Fibroblast of the aortic adventitia (primary cell): ENCODE measurements at places on chromosomes 11 and 22.
A peak's percentile ranks its signal among the peaks of the same experiment; 100 is the strongest.

DNA sequence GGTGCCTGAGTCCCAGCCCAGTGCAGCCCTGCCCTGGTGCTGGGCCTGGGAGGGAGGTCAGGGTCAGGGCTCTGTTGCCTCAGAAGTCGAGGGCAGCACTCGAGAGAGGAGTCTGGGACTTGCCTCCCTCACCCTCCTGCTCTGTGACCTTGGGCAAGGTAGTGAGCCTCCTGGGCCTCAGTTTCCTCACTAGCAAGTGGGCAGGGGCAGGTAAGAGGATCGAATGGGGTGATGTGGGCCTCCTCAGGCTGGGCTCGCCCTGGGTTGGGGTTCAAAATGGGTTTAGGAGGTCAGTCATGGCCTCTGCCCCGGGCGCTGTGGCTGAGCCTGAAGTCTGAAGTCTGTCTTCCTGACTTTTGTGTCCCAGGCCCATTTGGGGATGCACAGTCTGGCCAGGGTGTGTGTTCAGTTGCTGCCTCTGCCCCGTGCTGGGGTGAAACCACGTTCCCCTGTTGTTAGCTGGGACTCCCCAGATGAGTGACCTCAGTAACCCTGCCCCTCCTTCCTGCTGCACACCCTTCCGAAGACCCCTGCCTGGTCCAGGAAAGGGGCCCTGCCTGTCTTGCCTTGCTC is 40.9 kb upstream of the CELSR1 start:
- DNase-seq = no peak

GRCh38 chr11:27721264-27722116 is 21.2 kb upstream of the BDNF start:
- DNase-seq = no peak

- no peak for DNase-seq
Observed at GRCh38 chr11:113587308-113587739, 112.1 kb upstream of the DRD2 start.

- no peak for DNase-seq
Observed at GRCh38 chr11:17753153-17753552, 18.6 kb downstream of the KCNC1 start.

- DNase-seq = no peak
Observed at GRCh38 chr22:23085785-23086184, 15.5 kb downstream of the GNAZ start.

DNA sequence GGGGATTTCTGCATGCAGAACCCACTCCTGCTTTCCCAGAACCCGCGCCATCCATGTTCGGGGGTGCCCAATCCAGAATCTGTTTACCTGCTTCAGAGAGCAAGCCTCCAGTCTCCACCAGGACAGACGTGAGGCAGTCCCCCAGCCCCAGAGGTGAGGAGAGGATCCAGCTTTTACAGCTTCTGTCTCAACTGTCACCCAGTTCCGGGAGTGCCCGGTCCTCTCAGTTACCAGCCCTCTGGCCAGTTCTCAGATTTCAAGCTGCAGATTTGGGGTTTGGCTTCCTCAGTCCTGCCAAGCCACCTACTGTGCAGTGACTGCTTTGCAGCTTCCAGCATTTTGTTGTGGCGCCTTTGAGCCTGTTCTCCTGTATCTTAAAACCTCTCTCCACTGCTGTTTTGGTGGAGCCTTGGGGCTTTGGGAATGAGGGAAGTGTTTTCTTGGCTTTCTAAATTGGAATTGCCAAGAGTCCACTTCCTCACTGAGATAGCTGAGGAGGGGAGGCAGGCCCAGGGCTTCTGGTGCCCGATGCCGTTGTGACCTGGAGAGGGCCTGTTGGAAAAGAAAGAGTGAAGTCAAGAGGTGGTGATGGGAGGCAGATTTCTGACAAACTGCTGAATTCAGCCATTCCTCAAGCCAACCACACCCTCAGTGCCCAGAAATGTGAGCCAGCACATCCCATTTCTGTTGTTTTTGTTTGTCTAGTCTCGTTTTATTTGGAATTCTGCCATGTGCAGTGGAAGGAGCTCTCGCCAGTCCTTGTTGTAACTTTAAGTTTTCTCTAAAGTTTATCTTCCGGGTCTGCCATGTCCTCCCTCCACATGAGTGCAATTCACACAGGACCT is 513.4 kb downstream of the TBC1D22A start:
- DNase-seq = peak; percentile 7

DNA sequence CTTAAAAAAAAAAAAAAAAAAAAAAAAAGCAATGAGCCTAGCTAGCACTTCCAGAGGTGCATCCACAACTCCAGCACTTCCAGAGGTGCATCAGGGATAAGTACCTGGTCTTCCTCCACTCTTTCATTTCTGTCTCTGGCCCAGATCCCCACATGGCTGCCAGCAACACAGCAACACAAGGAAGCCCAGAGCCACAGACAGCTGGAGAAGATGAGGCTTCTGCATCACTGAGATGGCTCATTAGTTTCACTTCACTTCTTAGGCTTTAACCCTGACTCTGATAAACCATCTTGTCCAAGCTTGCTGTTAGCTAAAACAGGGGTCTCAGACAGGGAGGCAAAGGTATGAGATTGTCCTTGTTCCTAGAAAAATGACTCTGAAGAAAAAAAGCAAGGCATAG is 35.6 kb downstream of the PC start:
- no peak for DNase-seq

- DNase-seq = peak; percentile 16
Observed at GRCh38 chr11:10623797-10624761, 55.6 kb upstream of the LYVE1 start.

GRCh38 chr11:12144330-12145174 is 34.2 kb downstream of the MICAL2 start:
- DNase-seq = no peak

DNA sequence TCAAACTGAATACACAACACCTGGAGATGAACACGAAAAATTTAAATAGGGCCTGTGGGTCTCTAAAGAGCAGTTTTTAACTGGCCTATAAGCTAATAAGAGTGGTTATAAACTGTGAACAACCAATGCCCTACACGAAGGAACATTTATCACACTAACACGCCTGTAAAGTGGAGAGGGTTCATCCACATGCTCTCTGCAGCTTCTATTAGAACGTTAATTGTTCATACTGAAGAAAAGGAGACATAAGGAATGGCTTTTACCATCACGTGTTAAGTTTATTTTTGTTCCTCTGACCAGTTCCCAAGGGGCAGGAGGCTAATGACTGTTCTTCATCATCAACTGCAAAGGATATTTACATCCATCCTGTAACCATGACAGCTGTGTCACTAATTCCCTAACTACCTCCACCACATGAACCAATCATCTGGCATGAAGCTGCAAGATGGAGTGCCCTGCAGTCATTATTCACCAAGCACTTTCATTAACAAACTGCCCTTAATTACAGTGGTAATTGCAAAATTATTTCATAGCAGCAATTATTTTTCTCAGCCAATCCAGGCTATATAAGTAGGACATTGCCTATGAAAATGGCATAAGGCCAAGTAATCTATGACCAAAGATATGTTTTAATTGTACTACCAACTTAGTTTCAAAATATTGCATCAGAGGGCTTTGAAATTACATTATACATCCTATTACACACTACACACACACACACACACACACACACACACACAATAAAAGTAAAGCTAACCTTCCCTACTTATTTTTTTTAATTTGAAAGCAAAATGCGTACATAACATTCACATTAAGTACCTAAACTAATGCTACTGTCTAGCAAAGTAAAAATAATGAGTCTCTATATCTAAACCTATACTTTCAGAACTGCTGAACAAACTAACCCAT is 186.7 kb downstream of the CADM1 start:
- no peak for DNase-seq

- DNase-seq = peak; percentile 53
Observed at GRCh38 chr11:95229199-95229992, 1.6 kb downstream of the SESN3 start.

DNA sequence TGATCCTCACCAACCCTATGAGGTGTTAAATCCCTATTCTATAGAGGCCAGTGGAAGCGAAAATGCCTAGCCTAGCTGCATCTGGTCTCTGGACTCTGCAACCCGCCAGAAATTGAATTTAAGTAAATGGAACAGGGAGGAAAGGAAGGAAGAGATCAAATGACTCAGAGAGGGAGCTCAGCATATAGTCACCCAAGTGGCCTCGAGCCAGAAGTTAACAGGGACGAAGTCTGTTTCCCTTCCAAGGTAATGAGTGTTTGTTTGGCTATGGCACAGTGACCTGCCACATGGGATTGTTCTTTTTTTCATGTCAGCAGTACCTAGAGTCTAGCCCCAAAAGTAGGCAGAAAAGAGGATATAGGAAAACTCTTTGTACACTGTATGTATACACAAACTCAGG is 66.3 kb downstream of the PAK1 start:
- peak; percentile 87 for DNase-seq

GRCh38 chr11:67370351-67371076 is 2.9 kb downstream of the CLCF1 start:
- no peak for DNase-seq

DNA sequence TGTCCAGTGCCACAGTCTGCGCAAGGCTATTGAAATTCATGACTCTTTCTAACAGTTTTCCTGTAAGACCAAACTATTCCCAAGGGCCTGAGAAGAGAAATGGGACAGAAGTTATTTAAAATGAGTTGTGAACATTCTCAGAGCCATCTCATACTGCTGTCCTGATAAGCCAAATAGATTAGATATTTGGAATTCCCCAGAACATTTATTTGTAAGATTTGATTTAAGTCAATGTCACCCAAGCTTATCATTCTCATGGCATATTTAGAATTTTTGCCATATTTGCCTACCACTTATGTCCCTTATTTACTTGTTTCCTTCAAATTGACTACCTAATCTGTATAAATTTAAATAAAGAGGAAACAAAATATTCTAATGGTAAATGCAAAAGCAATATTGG is 82.4 kb downstream of the NAV2 start:
- no peak for DNase-seq

DNA sequence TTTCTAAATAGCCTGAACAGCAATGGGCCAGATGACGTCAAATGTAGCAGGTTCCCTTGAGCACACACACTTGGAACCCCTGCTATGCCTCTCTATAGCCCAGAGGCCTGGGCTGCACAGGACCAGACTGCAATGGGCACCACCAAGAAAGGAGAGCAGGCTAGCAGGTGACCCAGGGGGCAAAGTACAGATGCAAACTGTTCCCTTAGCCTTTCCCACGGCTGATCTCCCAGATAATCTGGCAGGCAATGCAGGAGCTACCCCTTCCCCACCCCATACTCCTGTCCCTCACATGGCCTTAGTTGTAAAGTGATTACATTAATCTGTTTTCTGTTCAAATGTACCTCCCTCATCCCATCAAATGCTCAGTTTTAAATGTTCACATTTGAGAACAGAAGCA is 41.3 kb downstream of the SMCO4 start:
- no peak for DNase-seq

GRCh38 chr11:96105944-96106343 is 182.0 kb upstream of the MTMR2 start:
- DNase-seq = no peak

DNA sequence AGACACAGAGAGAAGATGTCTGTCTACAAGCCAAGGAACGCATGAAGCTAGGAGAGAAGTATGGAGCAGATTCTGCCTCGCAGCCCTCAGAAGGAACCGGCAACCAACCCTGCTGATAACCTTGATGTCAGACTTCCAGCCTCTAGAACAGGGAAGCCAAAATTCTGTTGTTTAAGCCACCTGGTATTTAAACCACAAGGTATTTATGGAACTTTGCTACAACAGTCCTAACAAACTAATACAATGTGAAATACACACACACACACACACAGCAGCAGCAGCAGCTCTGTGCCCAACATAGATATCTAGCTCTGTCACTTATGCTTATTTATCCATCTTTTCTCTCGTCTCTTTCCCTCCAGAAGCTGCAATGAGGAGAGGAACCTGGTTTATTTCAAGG is 400.0 kb downstream of the ETS1 start:
- no peak for DNase-seq

- DNase-seq = peak; percentile 81
Observed at GRCh38 chr11:59560290-59560701, 49.0 kb downstream of the OR4D9 start.

GRCh38 chr22:46402505-46402904 is 67.0 kb downstream of the TRMU start:
- no peak for DNase-seq

- peak; percentile 85 for DNase-seq
Observed at GRCh38 chr11:70244698-70245097, 25.8 kb upstream of the PPFIA1 start.

- DNase-seq = no peak
Observed at GRCh38 chr11:131354251-131354701, 16.1 kb upstream of the NTM start.

- DNase-seq = no peak
Observed at GRCh38 chr11:11636671-11637070, 14.9 kb upstream of the GALNT18 start.

- peak; percentile 70 for DNase-seq
Observed at GRCh38 chr11:120208777-120209176, 2.1 kb upstream of the OAF start.

DNA sequence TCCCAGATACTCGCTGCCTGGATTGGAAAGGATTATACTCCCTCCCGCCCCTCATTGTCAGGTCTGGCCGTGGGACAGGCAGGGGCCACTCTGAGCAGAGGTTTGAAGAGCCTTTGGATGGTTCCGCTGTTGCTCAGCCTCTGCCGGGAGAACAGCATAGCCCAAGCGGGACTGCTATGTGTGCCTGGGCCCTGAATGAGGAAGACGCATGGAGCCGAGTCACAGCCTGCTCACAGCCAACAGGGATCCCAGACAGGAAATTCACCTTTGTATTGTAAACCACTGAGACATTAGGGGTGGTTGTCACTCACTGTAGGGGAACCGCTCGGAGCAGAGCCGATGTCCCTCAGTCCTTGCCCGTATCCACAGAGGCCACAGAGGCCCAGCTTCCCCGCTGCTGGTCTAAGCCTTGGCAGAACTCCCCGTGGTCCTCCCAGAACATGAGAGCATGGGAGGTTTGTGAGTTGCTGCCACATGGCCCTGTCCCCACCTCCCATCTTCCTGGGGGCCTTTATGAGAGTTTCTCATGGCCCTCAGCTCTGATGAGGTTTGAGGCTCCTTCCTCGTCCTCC is 10.7 kb upstream of the FAM118A start:
- no peak for DNase-seq

GRCh38 chr22:44664149-44664548 is 37.9 kb upstream of the PRR5 start:
- DNase-seq = no peak
